ENCODE measurements at places on chromosomes 13 and 19.

DNA sequence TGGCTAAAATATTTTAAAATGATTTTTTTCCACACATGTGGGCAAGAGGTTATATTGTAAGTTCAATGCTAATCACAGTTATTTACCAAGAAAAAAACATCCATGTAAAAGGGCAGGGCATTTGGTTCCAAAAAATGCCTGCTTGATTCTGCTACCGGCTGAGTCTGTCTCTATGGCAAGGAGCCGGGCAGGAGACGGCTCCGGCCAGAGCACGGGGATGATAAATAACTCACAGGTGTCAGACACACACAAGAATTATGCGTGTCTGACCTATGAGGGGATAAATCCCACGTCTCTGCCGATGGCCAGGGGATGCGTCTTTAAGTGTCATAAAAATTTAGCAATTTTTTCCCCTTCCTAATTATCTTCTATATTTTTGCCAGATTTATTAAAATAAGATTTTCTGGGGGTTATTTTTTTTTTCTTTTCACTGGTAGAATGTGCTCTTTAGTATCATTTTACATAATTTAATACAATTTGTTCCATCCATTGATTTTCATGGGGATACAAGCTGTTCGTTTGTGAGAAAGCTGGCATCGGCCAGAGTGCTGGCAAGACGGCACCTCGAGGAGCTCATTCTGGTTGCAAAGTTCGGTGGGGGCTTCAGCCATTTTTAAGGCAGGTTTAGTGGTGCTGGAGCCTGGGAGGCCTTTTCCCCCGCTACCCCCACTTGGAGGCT lies 253.9 kb downstream of the ZNF536 start:
- DNase-seq, result no peak

DNA sequence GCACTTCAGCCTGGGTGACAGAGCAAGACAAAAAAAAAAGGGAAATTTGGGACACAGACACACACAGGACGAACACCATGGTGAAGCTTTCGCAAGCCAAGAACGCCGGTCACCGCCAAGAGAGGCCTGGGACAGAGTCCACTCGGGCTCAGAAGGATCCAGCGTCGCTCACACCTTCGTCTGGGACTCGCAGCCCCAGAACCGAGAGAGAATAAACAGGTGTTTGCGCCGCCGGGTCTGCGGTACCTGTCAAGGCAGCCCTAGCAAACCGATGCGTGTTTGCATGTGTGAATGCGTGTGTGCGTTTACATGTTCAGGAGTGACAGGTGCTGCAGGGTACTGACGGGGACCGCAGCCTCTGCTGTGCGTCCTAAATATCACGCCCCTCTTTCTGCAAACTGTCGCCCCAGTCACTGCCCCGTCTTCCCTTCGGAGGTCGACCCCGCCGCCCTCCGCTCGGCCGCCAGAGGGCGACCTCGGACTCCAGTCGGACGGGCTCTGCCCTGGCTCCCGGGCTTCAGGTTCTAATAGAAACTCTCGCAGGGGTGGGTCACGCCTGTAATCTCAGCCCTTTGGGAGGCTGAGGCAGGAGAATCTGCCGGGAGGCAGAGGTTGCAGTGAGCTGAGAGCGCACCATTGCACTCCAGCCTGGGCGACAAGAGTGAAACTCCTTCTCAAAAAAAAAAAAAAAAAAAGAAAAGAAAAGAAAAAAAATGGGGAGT lies 11.8 kb upstream of the CSNK1G2 start:
- peak; percentile 79 for DNase-seq

GRCh38 chr13:101893021-101893420 lies 440.5 kb downstream of the ITGBL1 start:
- DNase-seq, result no peak

GRCh38 chr13:76630629-76631230 lies 255.5 kb downstream of the KCTD12 start:
- no peak for DNase-seq

DNA sequence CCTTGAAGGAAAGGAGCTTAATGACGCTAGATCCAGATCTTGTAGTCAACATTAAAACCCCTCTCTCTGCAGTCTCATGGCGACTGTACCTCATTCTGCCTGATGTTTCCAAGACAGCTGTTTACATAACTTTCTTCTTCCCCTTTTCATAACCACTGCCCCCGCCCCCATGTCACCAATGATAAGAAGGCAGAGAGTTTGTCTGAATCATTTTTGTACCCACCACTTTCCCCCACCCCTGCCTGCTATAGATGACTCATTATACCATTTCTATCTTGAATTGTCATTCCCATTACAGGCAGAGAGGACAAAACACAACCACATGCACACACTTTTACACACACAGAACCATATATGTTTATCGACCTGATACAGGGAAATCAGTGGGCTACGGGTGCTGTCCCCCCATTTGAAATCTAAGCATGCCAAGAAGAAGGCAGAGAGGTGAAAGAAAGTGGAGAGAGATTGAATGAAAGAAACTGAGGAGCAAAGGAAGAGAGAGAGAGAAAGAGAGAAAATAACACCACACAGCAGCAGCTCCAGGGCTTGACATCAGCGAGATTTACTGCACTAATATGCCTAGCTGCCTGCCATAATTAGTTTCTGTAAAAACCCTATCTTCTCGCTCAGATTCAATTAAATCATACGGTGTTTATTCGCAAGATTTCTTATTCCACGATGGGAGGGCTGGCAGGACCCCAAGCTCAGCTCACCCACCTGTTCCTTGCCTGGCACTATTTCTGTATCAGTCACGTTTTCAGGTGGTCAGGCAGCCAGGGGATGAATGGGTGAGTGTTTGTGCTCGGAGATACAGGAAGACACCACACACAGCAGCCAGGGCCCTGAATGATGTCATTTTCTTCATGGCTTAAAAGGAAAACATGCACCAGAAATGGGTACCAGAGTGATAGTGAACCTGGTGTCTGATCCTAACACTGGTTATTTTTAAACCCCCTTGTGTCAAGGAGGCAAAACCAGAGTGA lies 114.3 kb upstream of the SERP2 start:
- DNase-seq, result no peak

DNA sequence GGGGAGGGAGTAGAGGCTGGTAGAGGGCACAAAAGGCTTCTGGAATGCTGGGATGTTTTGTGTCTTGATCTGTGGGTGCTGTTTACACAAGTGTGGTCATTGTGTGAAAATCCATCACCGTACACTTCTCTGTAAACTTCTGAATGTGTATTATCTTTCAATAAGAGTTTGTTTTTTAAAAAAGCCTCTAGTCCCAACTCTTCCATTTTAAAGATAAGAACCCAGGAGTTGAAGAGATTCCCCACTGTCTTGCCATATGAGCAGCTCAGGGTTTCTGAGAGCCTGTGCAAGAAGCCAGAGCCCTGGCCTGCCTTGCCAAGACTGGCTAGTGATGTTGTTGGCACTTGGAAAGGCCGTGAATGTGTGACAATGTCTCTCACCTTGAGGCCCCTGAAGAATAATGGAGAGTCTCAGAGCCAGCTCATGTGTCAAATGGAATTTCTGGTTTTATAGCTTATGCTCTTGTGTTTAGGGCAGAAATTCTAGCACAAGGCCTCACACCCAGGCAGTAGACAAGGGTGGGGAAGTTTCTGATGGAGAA lies 57.5 kb upstream of the NPAS1 start:
- DNase-seq, result no peak

DNA sequence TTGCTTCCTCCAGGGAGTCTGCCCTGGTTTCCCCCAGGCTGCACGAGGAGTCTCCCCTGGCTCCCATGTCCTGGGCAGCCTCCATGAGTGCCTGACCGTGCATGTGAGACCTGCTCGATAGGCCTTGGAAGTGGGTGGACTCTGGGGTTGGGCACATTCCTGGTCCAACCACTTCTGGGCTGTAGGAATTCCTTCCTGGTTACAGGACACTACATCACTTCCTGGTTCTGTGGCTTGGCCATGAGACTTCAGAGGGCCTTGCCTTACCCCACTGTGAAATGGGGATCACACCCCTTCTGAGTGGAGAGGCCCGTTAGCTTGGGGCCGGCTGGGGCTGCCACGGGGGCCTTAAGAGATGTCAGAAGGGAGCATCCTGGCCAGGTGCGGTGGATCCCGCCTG lies 4.0 kb upstream of the ZNF628 start:
- DNase-seq, result no peak

- no peak for DNase-seq
These were observed 561.6 kb downstream of the TBC1D4 start for GRCh38 chr13:74920361-74920760.

DNA sequence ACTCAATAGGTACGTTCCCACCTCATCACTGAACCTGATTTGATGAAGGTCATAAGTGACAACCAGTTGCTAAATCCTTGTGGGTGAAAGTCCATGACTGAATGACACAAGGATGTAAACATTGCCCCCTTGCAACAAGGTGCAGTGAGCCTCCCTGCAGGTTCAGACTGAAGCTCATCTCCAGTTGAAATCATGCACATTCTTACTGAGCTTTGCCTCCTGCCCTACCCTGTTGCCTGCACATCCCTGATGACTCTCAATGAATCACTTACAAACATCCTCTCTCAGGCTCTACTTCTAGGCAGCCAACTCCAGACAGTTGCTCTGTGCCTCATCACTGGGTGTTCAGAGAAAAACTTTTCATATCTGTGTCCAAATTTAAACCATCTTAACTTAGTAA lies 42.5 kb upstream of the ARGLU1 start:
- no peak for DNase-seq

DNA sequence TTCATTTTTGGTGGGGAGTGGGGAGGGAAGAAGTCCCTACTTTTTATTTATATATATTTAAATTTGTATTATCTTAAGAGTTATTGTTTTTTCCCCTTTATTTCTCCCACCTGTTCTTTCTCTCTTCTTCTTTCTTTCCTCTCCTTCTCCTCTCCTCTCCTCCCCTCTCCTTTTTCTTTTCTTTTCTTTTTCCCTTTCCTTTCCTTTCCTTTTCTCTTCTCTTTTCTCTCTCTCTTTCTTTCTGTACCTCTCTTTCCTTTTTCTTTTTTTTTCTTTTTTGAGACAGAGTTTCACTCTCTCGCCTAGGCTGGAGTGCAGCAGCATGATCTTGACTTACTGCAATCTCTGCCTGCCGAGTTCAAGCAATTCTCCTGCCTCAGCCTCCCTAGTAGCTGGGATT lies 1.9 kb downstream of the BCKDHA start:
- no peak for DNase-seq

DNA sequence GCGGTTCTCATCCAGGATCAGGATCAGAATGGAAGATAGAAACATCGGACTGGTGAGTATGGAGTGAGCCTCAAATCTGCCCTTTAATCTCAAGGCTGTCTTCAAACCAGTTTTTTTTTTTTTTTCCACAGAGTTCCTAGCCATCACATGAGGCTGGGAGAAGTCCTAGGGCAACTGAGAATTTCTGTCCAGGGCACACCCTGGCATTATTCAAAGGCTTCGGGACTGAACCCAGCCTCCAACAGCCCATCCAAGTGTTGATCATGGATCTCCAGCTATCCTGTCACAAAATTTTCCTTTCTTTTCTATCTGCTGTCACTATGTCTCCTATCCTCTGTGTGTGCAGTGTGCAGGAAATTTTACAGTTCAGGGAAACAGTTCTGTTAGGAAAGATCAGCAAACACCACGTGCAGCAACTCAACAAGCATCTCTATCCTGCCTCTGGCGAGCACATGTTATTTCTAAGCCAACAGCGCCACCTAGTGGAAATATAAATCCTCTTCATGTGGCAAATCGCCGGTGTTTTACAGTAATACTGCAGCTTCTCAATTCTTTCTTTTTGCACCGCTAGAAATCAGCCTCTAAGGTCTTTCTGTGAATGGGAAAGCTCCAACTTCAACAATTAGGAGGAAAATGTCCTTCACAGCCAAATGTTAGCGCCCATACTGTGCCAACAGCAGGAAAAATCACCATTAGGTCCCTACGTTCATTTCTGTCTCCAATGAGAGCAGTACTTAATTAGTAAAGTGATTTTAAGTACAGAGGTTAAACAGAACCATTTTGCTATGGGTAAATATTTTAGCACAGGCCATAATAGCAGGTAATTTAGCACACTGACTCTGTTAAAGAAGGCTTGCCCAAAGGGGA lies 21.4 kb upstream of the ZNF181 start:
- DNase-seq, result no peak

DNA sequence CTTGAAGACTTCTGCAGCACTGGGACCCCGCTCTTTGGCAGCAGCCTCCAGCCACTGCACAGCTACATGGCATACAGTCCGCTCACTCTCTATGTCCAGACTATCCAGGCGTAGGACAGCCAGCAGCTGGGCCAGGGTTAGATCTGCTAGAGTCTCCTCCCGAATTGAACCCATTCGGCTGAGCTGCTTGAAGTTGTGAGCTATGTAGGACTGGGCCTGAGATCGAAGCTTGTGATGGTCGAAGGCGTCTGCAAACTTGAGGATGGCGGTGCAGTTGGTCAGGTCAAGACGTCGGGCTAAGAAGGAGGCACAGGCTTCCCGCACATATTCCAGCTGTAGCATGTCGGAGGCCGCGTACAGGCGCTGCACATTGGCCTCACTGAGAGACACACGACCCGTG lies 900 bp downstream of the KBTBD7 start:
- no peak for DNase-seq

DNA sequence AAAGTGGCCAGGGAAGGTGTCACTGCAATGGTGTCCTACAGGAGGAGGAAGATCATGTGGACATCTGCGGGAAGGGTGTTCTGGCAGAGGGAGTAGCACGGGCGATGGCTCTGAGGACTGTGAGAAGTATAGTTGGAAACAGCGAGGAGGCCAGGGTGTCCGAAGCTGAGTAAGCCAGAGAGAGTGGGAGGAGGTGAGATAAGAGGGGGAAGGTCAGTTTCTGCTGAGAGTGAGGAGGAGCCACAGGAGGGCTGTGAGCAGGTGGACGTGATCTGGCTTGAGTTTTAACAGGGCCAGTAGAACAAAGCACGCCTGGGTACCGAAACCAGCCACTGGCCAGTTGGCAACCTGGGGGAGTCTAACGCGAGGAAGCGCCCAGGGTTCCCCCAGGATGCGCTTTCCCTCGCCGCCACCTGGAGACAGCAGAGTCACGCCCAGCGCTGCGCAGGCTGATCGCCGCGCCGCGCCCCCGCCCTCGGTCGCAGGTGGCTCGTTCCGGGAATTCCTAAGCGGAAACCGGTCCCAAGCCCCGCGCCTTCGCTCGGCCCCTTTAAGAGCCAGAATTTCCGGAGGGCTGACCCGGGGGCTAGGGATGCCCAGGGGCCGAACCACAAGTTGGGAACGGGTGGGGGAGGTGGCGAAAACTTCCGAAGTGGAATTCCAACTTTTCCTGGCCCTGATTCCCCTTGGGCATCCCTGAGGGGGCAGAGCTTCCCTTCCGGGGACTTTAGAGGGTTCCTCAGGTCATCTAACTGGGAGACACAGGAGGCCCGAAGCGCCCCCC lies 1.1 kb upstream of the LSR start:
- peak; percentile 89 for DNase-seq

- DNase-seq, result no peak
These were observed 65.9 kb upstream of the KLF12 start for GRCh38 chr13:74200081-74200480.

DNA sequence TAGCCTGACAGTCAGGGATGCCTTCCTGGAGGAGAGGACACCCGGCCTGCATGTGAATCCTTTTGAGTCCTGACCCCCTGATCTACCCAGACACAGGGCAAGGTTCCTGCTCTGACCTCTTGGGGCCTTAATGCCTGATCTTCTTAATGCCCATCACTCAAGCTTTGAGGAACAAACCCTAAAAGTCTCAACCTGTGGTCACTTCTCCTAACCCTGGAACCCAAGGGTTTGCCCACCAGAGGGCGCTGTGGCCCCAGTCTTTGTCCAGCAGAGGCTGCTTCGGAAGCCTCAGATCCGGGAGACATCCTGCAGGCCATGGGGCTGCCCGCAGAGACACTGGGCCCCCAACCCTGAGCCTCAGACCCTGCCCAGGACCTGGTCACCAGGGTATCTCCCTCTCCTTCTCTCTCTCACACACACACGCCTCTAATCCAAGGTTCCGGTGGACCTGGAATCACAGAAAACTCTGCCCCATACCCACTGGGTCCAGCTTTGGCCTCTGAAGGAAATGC lies 9.8 kb upstream of the DPF1 start:
- DNase-seq, result peak; percentile 80
